ENCODE measurements at places on chromosomes 7 and 10.

- no peak for DNase-seq
These were observed 117.2 kb downstream of the PTPN20 start for GRCh38 chr10:47028466-47028865.

GRCh38 chr7:158816995-158817394 lies 12.3 kb downstream of the ESYT2 start:
- no peak for DNase-seq

- DNase-seq = no peak
These were observed 609.6 kb downstream of the PARD3 start for GRCh38 chr10:34205452-34205851.

DNA sequence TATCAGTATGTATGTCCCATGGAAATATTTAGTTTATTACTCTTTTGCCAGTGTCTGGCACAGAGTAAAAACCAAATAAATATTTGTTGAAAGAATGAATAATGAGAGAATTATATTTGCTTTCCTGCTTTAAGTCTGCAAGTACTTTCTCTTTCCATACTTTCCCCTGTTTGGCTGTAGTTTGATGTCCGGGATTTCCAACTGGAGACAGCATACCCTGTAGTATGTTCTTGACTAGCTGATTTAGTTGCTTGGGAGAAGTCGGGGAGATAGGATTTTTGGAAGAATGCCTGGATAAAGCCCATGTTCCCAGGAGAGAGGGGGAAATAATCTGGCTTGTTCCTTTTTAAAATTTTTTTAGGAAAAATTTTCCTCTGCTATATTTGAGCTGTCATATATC lies 516.1 kb downstream of the CCSER2 start:
- no peak for DNase-seq

DNA sequence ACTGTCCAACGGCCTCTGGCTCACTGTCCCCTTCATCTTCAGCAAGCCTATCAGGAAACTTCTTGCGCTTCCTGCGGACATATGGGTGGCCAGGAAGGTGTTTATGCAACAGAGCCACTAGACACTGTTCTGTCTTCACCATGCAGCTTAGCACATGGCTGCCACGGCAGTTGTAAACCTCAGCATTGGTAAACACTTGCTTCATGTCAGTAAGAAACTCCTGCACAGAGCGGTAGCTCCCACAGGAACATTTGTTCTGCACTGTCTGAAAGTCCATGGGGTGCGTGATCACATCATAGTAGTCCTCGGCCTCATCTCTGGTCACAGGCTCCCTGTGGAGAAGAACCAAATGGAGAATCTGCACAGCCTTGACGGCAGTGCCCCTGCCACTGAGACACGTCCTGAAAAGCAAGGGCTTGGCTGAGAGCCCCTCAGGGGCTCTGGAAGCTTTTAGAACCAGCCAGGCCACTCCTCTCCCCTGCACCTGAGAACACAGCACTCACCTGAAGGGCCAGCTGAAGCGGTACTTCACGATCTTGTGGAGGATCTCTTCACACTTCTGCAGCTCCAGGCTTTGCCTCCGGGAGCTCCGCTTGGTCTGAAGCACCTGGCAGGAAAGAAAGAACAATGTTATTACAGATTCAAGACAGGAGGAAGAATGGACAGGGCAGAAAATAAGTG lies 8.8 kb downstream of the FZD9 start:
- DNase-seq = no peak

DNA sequence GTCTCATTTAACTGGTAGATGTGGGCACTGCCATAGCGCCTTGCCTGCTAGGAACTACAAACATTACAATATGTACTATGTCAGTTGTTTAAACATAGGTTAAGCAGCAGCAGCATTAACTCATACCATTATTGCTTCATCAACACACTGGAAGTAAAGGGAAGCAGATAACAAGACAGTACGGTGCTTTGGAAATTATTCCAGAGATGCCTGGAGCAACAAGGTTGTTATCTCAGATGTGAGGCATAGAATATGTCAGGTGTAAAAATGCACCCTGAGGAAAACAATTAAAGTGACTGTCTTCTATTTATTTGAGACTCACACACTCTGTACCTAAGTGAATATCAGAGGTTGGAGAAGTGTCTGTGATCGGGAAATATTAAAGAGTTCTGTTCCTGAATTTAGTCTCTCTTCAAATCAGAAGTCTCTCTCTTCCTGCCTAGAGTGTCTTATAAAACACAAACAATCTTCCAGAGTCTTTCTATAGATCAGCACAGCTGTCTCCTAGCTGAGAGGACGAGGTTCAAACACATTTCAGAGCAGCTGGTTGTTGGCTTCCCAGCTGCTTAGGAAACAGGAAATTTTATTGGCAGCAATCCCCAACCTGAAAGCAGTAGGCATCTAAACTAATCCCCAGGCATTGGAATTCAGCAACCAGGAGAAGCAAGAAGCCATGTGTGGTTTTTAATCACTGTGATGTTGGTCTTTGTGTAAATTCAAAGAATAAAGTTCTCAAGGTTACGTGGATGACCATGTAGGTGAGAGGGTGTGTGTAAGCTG lies 994.4 kb upstream of the LRRTM3 start:
- DNase-seq = no peak

DNA sequence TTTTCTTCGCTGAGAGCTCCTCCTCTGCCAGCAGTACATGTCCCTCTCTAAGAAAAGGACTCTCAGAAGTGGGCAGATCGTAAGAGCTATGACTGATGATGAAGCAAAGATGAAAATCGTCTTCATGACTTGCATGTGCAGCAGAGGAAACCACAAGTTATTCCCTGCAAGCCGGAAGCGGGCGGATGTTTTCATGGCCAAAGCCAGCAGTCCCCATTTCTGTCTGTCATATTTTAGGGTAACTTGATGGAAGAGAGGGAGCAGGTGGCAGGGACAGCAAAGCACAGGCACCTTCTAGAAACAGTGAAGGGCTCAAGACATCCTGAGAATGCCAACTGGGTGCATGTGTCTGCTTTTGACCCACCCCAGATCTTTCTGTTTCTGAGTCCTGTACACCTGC lies 19.9 kb downstream of the KLF6 start:
- DNase-seq = no peak

DNA sequence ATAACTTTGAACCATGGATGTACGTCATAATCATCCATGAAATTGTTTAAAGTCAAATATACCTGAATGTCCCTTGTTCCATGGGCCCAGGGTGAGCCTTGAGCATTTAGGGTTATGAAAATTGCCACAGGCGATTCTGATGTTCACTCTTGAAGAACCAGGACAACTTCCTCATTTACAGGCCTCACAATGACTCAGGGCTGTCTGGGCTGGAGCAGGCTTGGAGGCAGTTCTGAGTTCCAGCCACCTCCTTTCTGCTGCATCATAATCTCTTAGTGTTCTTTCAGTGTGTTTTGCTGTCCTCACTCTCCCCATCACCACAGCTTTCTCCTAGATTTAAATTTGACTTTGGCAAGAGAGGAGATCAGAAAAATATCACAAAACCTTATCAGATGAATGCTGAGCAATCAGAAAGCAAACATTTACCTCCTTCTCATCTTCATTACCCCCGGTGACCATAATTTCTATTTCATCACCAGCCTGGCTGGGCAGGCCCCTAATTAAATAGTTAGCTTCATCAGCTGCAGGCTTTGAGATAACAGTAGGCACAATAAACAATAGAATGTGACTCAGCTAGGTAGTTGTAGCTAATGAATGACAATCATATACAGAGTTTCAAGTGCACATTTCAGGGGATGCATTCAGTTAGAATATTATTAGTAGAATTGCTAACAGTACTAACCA lies 571.0 kb downstream of the SH2D4B start:
- no peak for DNase-seq

DNA sequence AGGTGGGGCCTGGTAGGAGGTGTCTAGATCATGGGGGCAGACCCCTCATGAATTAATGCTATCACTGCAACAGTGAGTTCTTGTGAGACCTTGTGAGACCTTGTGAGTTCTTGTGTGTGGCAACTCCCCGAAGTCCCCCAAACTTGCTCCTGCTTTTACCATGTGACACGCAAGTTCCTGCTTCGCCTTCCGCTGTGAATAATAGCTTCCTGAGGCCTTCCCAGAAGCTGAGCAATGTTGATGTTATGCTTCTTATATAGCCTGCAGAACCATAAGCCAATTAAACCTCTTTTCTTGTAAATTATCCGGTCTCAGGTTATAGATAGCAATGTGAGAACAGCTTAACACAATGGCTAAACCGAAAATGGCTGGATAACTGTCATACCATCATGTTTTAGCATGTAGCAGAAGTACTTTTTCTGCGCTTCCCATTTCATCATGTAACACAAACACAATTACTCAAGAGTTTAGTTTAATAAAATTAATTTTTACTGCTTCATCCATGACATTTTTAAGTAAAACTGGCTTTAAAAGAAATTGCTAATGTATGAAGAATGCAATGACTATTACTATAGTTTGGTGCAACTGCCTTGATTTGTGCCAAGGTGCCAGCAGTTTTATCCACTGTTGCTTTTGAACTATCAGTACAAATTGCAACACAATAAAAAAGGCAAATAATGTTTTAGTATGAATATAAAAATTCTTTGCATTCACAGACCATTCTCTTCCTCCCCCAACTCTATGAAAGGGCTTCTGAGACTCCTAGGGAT lies 87.7 kb upstream of the TMEM168 start:
- no peak for DNase-seq

DNA sequence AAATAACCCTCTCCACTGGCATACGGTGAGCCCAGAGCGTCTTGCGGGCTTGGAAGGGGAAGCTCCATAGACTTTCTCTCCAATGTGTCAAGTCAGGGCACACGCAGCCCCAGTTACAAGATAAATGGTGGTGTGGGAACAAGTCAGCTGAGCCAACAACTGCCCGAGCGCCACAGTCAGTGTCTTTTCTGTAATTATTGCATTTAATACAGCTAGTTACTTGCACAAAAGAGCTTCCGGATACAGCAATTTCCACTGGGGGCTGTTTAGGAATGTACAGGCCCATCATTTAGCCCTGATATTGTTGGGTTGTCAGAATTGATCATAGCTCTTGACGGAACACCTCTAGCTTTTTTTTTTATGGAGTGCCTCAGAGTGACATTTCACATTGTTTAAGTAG lies 193.5 kb upstream of the SP8 start:
- DNase-seq = no peak

- DNase-seq = no peak
These were observed 97.0 kb downstream of the TPK1 start for GRCh38 chr7:144738708-144739314.

GRCh38 chr10:37344413-37344812 lies 219.0 kb downstream of the ANKRD30A start:
- DNase-seq = no peak

GRCh38 chr10:61029411-61029810 lies 85.4 kb upstream of the RHOBTB1 start:
- no peak for DNase-seq
